ENCODE measurements at places on chromosomes 5 and 9.

DNA sequence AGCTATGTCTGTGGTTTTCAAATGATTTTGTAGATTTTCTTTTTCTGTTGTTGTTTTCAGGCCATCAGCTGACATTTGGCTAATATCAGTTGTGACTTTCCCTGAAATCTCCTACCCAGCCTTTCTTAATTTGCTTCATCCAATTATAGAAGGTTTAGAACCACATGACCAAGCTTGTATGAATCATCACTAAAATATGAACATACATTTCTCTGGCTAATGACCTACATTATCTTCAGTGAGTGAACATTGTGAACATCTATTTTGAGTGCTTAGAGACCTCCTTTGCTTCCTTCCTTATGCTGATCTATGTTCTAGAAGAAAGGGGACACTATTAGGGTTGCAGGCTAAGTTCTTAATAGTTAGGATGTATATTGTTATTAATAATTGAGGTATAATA, 532.5 kb downstream of the RAB3C start:
- no peak for DNase-seq

- no peak for DNase-seq
Observed at GRCh38 chr9:13179257-13179656, 100.2 kb downstream of the MPDZ start.

- no peak for DNase-seq
Observed at GRCh38 chr9:133682818-133683585, 46.8 kb downstream of the DBH start.

DNA sequence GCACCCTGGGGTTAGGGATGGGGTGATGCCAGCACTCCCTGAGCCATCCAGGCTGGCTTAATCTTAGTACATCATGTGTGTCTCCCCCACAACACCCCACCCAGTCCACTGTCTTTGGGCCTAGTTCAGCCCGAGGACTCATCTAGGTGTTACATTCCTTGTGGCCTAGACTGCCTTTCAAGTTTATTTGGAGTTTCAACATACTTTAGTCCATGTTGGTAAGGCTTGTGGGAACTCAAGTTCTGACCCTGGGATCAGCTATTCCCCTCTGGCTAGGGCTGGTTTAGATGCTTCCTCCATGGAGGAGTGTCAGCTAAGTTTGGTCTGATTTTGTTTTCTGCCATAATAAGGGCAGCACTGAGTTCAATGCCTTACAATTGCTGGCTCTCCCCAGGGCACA, 302.4 kb downstream of the SMARCA2 start:
- no peak for DNase-seq

DNA sequence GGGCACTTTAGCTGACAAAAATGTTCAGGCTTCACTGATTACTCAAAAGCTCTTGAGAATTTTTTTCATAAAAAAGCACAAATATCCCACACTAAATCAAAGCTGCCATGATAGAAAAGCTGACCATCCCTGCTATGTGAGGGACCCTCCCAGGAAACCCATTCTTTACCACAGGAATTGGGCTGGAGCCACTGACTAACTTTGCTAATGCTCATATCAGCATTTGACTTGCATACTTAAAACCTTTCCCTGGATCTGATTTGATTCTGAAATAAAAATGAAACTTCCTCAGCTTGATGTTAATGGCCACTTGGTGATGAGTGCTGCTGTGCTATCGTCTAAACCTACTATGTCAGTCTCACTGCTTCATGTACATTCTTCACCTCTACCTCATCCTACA, 243.6 kb downstream of the PRELID2 start:
- DNase-seq = no peak

- DNase-seq = no peak
Observed at GRCh38 chr5:4413996-4414395, 726.1 kb upstream of the ADAMTS16 start.

GRCh38 chr5:60779466-60779865, 64.6 kb downstream of the ELOVL7 start:
- peak; percentile 37 for DNase-seq

DNA sequence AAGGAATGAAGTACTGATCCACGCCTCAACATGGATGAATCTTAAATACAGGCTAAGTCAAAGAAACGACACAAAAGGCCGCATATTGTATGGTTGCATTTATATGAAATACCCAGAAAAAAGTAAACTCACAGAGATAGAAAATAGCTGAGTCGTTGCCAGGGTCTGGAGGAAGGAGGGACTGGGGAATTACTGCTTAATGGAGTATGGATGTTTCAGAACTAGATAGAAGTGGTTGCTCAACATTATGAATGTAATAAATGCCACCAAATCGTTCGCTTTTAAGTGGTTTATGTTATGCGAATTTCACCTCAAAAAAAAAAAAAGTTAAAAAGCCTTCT, 784 bp upstream of the MSANTD3 start:
- DNase-seq = no peak

GRCh38 chr5:2688586-2688985, 62.9 kb downstream of the IRX2 start:
- DNase-seq = no peak

DNA sequence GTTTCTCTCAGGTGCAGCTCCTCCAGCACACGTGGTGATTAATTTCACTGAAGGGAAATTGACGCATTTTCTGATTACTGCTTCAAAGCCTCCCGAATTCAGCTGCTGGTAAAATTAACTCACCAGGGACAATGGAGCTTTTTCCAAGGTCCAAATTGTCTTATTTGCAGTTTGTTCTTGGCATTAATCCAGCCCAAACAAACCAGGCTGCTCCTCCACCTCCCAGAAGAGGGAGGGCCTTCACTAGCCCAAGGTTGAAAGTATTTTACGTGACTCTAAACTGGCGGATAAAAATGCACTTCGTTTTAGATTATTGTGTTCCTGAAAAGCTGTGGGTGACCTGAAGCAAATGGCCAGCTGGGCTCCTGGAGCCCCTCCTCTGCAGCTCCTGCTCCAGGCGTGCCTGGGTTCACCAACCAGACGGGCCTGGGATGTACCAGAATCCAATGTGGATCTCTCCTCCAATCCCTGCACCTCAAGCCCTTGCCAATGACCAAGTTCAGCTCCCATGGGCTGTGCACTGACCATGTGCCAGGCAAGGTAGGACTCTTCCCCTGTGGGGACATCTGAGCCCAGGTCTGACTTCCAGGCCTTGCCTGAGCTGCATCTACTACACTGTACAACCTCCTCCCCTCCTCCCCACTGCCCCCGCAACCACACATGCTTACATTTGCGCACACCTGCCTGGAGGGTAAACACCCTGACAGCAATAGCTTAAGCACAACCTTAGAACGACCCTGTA, 193.4 kb downstream of the CDK5RAP2 start:
- DNase-seq = no peak

DNA sequence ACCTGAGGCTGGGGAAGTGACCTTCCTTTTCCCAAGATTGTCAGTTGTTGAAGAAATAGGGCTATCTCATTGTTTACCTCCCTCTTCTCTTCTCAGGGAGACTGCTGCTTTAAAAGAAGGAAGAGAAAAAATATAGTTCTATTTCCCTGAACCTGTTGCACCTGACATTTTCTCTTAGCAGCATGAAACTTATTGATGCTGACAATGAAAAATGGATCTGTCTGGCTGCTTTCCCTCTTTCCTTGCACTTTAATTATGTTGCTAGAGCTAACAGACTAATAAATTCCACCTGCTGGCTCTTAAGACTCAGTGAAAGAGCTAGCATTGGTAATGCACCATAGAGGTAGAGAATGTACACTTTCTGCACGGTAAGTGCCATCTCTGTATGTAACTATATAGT, 6.2 kb upstream of the CKMT2 start:
- DNase-seq = no peak

DNA sequence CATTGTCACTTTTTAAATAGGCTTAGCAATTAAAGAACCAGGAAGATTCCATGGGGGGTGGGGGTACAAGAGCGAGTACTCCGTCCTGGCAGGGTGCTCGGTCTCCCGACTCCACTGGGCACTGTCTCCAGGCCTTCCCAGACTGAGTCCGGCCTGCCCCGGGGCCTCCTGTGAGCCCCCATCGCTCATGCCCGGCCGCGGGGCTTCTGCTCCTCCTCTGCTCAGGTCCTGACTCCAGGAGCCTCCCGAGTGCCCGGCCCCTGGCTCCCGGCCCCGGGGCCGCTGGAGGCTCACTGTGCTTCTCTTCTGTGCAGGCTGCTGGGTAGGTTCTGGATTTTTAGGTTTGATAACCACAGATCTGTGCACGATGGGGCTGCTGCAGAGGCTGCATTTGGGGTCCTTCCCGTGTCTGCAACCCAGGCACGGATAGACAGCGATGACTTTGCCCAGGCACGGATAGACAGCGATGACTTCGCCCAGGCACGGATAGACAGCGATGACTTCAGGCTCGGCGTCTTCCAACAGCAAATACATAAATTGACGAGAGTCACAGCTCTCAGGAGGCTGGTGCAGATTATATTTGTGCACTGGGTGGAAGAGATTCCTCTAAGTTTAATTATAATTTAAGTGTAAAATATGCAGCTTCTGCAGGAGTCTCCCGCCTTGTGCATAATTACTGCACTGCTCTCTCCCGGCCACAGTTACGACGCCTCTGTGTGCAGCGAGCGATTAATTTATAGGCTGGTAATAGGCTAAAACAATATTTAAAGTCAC, 74.8 kb upstream of the RXRA start:
- no peak for DNase-seq

GRCh38 chr9:26112724-26113123, 434.5 kb upstream of the TUSC1 start:
- DNase-seq = no peak

DNA sequence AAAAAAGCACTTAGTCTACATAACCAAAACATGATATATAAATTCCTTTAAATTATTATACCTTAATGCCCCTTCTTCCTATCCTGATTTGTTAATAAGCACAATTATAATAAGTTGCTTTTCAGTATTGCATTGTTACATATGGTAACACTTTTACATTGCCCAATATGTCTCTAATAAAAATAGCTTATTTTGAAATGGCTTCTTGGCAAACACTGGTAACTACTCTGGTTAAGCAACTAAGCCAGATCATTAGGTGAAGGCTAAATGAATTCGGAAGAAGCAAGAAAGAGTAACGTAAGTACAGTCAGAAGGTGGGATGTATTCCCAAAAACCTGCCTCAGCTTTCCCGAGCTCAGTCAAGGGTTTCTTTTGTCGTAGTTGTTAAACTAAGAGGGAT, 85.3 kb downstream of the TTC39B start:
- DNase-seq = no peak

DNA sequence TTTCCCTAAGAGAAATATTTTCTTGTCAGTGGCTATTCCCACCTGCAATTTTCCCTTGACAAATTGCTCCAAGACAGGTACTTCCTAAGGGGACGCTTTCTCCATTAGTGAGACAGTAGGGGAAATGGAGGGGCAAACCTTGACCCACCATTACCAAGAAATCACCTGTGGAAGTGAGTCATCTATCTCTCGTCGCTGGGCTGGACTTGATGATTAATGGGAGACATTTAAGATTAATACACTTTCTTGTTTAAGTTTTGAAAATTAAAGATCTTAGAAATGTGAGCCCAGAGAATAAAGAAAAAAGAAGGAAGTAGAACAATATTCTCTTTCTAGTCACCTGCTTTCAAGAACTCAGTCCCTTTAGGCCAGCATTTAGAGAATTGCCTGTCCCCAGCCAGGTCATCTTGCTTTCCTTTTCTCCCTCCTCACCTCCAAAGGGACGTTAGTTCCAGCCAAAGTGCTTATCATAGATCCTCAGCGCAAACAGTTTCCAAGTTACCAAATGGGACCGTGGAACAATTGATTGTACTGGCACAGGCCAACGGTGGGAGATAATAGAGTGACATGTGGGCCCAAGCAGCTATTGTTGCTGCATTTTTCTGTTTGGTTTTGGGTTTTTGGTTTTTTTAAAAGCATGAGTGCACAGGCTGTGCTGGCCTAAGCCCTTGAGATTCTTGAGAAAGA, 284.4 kb downstream of the ENC1 start:
- no peak for DNase-seq

GRCh38 chr9:38065369-38066075, 3.5 kb downstream of the SHB start:
- no peak for DNase-seq

- no peak for DNase-seq
Observed at GRCh38 chr9:38347946-38348345, 44.6 kb upstream of the ALDH1B1 start.

DNA sequence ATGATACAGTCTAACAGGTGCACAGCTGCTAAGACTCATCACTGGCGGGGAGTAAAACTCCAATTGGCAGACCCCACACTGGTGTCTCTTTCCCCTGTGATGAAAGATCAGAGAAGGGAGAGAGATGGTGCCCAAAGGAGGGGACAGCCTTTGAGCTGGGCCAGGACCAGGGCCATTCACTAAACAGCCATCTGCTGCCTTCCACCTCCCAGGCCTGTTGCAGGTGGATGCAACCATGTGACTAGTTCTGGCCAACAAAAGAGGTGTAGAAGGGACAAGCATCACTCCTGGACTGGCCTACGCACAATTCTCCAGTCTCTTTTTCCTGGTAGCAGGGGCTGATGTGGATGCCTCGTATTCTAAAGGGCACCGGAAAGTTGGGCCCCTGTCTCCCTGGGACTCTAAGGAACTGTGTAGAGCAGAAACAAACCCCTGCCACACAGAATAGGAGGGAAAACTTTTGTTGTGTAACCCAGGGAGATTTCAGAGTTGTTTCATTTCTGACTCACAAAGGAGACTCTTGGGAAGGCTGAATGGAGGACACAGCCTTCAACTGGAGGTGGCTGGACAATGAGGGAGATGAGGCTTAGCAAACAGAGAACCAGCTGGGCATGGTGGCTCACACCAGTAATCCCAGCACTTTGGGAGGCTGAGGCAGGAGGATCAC, 26.9 kb downstream of the TNIP1 start:
- no peak for DNase-seq

DNA sequence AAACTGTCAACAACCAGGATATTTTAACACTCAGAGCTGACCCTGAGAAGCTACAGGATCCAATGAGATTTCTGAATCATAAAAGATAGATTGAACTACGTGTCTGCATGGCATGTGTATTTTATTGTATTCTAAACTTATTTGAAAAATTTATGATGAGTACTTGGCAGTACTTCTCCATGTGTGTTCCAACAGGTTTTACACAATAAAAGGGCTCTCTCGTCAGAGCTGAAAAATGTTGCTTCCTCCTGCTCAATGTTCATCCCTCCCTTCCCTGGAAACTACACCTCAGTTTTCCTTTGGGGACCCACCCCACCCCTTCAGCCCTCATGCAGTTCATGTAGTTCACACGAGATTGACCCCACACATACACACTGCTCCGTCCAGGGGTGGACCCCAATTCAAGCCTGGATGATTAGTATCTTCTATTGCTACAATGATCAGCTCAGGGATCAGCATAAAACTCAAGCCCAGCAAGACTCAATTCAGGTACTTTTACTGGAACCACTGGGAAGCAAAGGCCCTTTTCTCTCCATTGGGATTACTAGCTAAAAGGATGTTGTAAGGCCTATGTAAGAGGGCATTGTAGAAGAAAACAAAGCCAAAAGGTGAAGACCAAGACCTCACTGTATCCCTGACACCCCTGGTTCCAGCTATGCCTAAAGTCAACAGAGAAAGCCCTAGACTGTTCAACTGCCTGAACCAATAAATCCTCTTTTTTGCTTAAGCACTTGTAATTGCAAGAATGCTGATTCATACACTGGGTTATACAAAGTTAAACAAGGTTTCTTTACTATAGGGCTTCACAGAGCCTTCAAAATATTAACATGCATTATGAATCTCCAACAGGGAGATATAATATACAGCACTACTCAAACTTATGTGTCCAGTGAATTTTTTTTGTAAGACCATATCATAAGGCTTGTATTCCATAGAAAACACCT, 112.6 kb downstream of the SAXO1 start:
- DNase-seq = no peak

All from HAP-1 (cell line).